ENCODE measurements at places on chromosomes 12 and 14.

GRCh38 chr12:48852734-48853688 is 1.0 kb upstream of the DDX23 start:
- peak; percentile 92 for DNase-seq
- peaks cover 18% of the 10 kb centered on the region for H3K4me1 ChIP-seq
- H3K27me3 ChIP-seq, result no peaks in the 10 kb centered on the region

GRCh38 chr12:6069437-6070093 is 54.9 kb downstream of the VWF start:
- peaks cover 4% of the 10 kb centered on the region for H3K4me1 ChIP-seq
- peak overlapping the region; percentile 84 for H3K27ac ChIP-seq
- no peaks in the 10 kb centered on the region for H3K27me3 ChIP-seq
- no peak overlapping the region for H3K4me3 ChIP-seq

GRCh38 chr12:46657453-46658411 is 168.1 kb downstream of the SLC38A4 start:
- no peak overlapping the region for H3K27ac ChIP-seq
- peaks cover 20% of the 10 kb centered on the region for H3K4me1 ChIP-seq
- no peak overlapping the region for H3K4me3 ChIP-seq
- no peaks in the 10 kb centered on the region for H3K27me3 ChIP-seq
- no peaks in the 10 kb centered on the region for H3K36me3 ChIP-seq

GRCh38 chr12:49014547-49014946 is 4.0 kb downstream of the PRKAG1 start:
- no peaks in the 10 kb centered on the region for H3K36me3 ChIP-seq
- H3K4me1 ChIP-seq, result peaks cover 13% of the 10 kb centered on the region
- H3K27ac ChIP-seq, result no peak overlapping the region
- no peak for DNase-seq
- H3K4me3 ChIP-seq, result no peak overlapping the region
- no peaks in the 10 kb centered on the region for H3K27me3 ChIP-seq

- no peak for DNase-seq
- H3K4me1 ChIP-seq, result peaks cover 35% of the 10 kb centered on the region
- H3K27me3 ChIP-seq, result no peaks in the 10 kb centered on the region
- no peak overlapping the region for H3K27ac ChIP-seq
- H3K4me3 ChIP-seq, result no peak overlapping the region
Observed at GRCh38 chr12:2344476-2344875, 291.7 kb downstream of the CACNA1C start.

DNA sequence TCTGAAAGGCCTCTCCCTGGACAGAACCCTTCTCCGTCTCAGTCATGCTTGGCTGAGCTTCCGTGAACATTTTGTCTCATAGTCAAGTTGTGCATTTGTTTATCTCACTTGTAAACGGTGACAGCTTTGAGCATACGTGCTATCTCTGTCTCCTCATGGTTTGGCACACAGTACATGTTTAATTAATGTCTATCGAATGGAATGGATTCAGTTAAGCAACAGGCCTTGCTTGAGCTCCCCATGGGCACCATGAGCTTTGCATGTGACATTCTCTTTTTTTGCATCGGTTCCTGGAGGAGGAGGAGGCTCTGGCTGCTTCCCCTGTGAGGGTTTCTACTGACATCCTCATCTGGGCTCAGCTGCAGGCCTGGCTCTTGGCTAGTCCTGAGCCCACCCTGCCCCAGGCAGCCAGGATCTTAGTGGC is 80.0 kb downstream of the PRIMA1 start:
- H3K4me3 ChIP-seq, result no peak overlapping the region
- no peak for DNase-seq
- no peaks in the 10 kb centered on the region for H3K27me3 ChIP-seq
- no peaks in the 10 kb centered on the region for H3K36me3 ChIP-seq
- no peaks in the 10 kb centered on the region for H3K4me1 ChIP-seq

- H3K4me3 ChIP-seq, result no peak overlapping the region
- H3K27me3 ChIP-seq, result no peaks in the 10 kb centered on the region
- H3K36me3 ChIP-seq, result no peaks in the 10 kb centered on the region
- H3K27ac ChIP-seq, result no peak overlapping the region
- no peak for DNase-seq
Observed at GRCh38 chr14:102330806-102331205, 11.3 kb downstream of the ZNF839 start.

GRCh38 chr14:105519946-105520698 is 6.3 kb upstream of the TMEM121 start:
- DNase-seq, result no peak
- no peak overlapping the region for H3K4me3 ChIP-seq
- H3K4me1 ChIP-seq, result no peaks in the 10 kb centered on the region
- no peak overlapping the region for H3K27ac ChIP-seq

DNA sequence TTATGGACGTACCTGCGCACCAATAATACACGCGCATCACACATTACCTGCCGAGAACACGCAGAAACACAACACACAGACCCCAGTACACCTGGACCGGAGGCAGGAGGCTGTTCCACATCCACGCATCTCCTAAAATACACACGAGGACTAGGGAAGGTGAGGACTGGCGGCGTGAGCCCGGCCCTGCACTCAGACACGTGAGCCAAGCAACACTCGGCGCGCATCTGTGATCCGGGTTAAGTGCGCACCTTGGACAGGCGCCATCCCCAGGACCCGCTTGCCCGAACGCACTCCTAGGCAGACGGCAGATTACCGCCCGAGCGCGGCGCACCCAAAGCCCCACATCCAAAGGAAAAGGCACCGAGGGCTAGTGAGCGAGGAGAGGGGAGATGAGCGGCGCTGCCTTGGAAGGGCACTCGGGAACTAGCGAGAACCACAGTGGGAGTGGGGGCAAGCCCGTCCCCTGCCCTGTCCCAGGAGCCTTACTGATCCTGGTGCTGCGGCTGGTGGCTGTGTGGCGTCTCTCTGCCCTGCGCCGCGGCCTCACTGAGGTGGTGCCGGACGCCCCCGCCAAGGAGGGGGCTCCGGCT is 417 bp downstream of the GLS2 start:
- H3K36me3 ChIP-seq, result no peaks in the 10 kb centered on the region
- H3K27me3 ChIP-seq, result peaks cover 30% of the 10 kb centered on the region
- peak; percentile 74 for DNase-seq
- peak overlapping the region; percentile 42 for H3K4me3 ChIP-seq

- no peak overlapping the region for H3K27ac ChIP-seq
- peaks cover 14% of the 10 kb centered on the region for H3K4me1 ChIP-seq
- no peaks in the 10 kb centered on the region for H3K27me3 ChIP-seq
Observed at GRCh38 chr14:64573109-64573508, 23.3 kb downstream of the PPP1R36 start.

GRCh38 chr14:69673104-69673503 is 61.7 kb downstream of the SUSD6 start:
- H3K27me3 ChIP-seq, result no peaks in the 10 kb centered on the region
- H3K4me3 ChIP-seq, result no peak overlapping the region
- no peaks in the 10 kb centered on the region for H3K36me3 ChIP-seq
- H3K27ac ChIP-seq, result no peak overlapping the region
- peaks cover 10% of the 10 kb centered on the region for H3K4me1 ChIP-seq

DNA sequence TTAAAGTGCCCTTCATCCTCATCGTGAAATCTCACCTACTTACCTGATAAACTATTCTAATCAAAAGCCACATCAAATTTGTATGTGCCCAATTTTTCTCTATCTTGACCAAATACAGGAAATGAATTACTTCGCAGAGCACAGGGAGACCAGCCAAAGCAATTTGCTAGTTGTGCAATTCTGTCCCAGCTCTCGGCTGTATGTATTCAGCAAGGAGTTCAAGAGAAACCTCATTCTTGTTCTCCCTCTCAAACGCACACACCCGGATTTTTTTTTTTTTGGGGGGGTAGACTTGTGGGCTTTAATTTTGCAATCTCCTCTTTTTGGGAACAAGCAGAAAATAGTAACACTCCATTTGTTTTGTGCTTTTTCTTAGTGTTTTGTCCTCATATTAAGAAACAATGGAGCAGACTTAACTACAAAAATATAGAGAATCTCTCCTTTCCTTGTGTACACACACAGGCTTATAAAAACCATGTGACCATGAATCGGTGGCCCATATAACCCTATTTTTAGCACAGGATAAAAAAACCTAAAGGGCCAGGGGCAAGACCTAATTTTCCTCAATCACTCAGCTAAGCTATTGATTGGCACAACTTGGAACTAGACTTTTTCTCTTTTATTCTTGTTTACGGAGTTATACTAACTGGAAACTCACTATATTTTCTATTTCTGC is 64.2 kb downstream of the MBIP start:
- H3K4me3 ChIP-seq, result no peak overlapping the region
- peak; percentile 24 for DNase-seq
- H3K27ac ChIP-seq, result peak overlapping the region; percentile 51
- no peaks in the 10 kb centered on the region for H3K27me3 ChIP-seq
- H3K36me3 ChIP-seq, result no peaks in the 10 kb centered on the region

DNA sequence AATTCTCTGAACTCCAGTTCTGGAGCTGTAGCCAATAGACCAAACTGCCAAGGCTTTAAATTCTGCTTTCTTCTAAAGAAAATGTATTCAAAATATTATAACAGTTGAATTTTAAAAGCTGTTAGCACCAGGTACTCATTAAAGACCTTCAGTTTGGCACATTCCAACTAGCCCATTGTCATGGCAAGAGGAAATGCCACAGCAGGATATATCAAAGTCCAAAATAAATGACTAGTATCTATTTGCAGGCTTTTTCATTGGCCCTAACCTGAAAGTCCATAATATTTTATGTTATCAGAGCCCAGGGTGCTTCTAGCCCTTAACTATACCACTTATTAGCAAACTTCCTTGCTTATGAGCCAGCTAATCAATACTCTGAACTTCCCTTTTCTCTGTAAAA is 3.1 kb upstream of the RIC8B start:
- H3K27me3 ChIP-seq, result no peaks in the 10 kb centered on the region
- no peak overlapping the region for H3K27ac ChIP-seq
- DNase-seq, result no peak
- no peaks in the 10 kb centered on the region for H3K4me1 ChIP-seq
- H3K36me3 ChIP-seq, result no peaks in the 10 kb centered on the region
- H3K4me3 ChIP-seq, result no peak overlapping the region

- no peak overlapping the region for H3K4me3 ChIP-seq
- H3K27ac ChIP-seq, result no peak overlapping the region
- DNase-seq, result no peak
- no peaks in the 10 kb centered on the region for H3K36me3 ChIP-seq
- H3K27me3 ChIP-seq, result no peaks in the 10 kb centered on the region
Observed at GRCh38 chr12:117533687-117534086, 172.3 kb upstream of the NOS1 start.

GRCh38 chr12:510071-510825 is 50.5 kb downstream of the B4GALNT3 start:
- peaks cover 16% of the 10 kb centered on the region for H3K4me1 ChIP-seq
- peak overlapping the region; percentile 8 for H3K27ac ChIP-seq
- peak; percentile 43 for DNase-seq
- H3K36me3 ChIP-seq, result no peaks in the 10 kb centered on the region
- no peak overlapping the region for H3K4me3 ChIP-seq

DNA sequence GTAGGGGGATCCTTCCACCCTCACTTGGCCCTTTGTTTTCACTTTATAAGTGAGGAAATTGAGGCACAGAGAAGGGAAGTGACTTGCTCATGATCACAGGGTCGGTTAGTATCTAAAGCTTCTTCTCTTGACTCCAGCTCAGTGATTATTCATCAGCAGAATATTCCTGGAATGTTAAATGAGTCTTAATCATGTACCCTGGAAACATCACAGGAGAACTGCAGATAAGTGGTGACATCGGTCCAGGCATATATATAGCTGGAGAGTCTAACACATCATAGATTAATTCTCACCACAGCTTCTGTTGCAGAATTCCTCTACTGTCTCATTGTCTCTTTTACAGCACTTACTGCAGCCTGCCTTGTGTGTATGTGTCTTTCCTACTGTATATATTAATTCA is 69.9 kb downstream of the PAH start:
- H3K27me3 ChIP-seq, result no peaks in the 10 kb centered on the region
- no peak for DNase-seq
- no peaks in the 10 kb centered on the region for H3K36me3 ChIP-seq
- H3K4me1 ChIP-seq, result no peaks in the 10 kb centered on the region
- no peak overlapping the region for H3K27ac ChIP-seq
- H3K4me3 ChIP-seq, result no peak overlapping the region

DNA sequence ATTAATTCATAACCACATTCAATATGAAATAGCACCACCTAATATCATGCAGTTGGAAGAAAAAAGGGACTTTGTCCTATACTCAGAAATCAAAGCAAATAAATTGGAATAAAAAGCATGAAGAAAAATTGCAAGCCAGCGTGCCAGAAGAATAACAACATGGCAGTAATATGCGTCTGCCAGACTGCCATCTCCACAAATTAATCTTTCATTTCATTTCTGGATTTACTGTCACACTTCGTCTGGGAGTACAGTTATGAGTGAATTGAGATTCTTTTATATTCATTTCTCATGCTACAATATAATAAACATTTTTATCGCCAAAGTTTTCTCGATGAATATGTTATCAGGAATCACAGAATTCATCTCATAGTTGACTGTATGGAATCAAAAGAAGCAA is 1327.7 kb upstream of the SEL1L start:
- no peak for DNase-seq
- H3K27me3 ChIP-seq, result no peaks in the 10 kb centered on the region
- no peak overlapping the region for H3K4me3 ChIP-seq
- no peaks in the 10 kb centered on the region for H3K4me1 ChIP-seq

DNA sequence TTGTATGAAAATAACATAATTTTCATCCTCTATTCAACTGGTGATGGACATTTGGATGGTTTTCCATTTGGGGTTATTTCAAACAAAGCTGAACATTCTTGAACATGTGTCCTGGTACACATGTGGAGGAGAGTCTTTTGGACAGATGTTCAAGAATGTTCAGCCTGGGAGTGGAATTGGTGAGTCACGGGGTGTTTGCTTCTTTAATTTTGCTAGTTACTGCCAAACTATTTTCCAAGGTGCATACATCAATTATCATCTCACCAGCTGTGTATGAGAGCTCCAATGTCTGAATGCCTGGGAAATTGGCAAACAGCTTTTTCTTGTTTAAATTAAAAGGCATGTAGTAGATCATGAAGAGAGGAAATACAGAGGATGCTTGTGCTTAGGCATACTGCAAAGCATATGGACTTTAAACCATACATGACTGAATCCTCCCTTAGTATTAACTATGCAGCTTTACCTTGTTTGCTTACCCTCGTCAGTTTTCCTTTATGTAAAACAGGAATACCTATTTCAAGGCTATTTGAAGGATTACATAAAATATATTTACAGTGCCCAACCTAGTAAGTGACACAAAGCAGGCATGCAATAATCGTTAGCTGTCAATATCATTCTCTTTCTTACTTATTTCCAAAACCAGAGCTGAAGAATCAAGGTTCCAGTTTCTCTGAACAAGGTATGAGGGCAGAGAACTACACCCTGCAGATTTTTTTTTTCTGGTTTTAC is 152.1 kb downstream of the ITPR2 start:
- H3K4me1 ChIP-seq, result no peaks in the 10 kb centered on the region
- H3K4me3 ChIP-seq, result no peak overlapping the region
- no peak overlapping the region for H3K27ac ChIP-seq
- no peaks in the 10 kb centered on the region for H3K36me3 ChIP-seq
- H3K27me3 ChIP-seq, result no peaks in the 10 kb centered on the region

Measured in hepatocyte (in vitro differentiated cells).